ENCODE measurements at places on chromosomes 5 and 9.

- H3K4me1 ChIP-seq, result no peaks in the 10 kb centered on the region
- no peaks in the 10 kb centered on the region for H3K27me3 ChIP-seq
- no peak overlapping the region for H3K4me3 ChIP-seq
- H3K36me3 ChIP-seq, result no peaks in the 10 kb centered on the region
- DNase-seq, result no peak
- H3K27ac ChIP-seq, result no peak overlapping the region
These were observed 83.1 kb upstream of the LMNB1 start for GRCh38 chr5:126693806-126694205.

GRCh38 chr9:136410500-136411287, at the start of the genes ENTR1 and PMPCA:
TSS of gene ENTR1 (minus strand) at chr9:136410614. CDS start at chr9:136410397, 217 bp downstream.
TSS of gene PMPCA (plus strand) at chr9:136410658. CDS start at chr9:136410669, 11 bp downstream.
- DNase-seq, result peak; percentile 94
- peak within 1 kb of the TSS; percentile 99 for H3K4me3 ChIP-seq
- peaks cover 15% of the 10 kb centered on the region for H3K4me1 ChIP-seq
- H3K27me3 ChIP-seq, result no peaks in the 10 kb centered on the region

GRCh38 chr5:133957591-133957990, 10.8 kb downstream of the C5orf15 start:
- no peak overlapping the region for H3K27ac ChIP-seq
- no peaks in the 10 kb centered on the region for H3K4me1 ChIP-seq

DNA sequence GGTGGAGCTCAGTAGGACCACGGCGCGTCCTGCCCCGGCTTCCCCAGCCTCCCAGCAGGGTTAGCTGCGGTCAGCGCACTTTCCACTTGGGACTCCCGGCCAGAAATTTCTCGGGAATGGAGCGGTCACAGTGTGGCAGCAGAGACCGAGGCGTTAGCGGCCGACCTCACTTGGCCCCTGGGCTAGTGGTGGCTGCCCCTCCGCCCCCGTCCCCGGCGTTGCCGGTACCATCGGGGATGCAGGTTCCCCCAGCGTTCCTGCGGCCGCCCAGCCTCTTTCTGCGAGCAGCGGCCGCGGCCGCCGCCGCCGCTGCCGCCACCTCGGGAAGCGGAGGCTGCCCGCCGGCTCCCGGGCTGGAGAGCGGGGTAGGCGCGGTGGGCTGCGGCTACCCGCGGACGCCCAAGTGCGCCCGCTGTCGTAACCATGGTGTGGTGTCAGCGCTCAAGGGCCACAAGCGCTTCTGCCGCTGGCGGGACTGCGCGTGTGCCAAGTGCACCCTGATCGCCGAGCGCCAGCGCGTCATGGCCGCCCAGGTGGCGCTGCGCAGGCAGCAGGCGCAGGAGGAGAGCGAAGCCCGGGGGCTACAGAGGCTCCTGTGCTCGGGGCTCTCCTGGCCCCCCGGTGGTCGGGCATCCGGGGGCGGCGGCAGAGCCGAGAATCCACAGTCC, 460 bp downstream of the DMRTA1 start:
- no peak overlapping the region for H3K27ac ChIP-seq
- peak; percentile 70 for DNase-seq
- peak overlapping the region; percentile 68 for H3K4me3 ChIP-seq
- no peaks in the 10 kb centered on the region for H3K27me3 ChIP-seq
- no peaks in the 10 kb centered on the region for H3K4me1 ChIP-seq

DNA sequence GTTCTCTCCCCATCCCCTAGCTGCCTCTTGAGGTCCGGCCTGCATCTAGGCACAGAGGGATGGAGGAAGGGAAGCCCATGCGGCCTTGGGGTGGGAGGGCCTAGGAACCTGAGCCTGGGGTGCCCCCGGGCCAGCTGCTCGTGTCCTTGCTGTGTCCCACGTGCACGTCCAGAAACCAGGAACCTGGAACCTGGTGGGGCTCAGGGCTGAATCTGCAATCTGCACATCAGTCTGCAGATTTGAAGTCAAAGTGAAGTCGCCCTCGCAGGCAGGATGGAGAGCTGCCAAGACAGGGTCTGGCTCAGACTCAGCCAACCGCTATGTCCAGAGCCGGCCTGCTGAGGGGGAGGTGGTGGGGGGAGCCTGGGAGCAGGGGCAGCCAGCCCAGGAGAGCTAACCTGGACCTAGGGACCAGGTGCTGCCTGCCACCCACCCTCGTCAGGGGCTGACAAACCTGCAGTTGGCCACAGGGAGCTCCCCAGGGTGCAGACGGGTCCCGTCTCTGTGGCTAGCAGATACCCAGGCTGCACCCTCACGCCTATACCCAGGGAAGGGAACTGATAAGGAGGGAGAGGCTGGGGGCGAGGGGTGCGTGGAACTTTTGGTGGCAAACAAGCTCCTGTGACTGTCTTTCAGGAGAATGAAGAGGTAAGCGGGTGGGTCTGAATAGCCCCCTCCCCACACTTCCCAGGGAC, 103.5 kb upstream of the SIMC1 start:
- no peaks in the 10 kb centered on the region for H3K27me3 ChIP-seq
- no peak overlapping the region for H3K4me3 ChIP-seq
- H3K27ac ChIP-seq, result no peak overlapping the region
- peaks cover 21% of the 10 kb centered on the region for H3K4me1 ChIP-seq
- DNase-seq, result peak; percentile 61

- no peaks in the 10 kb centered on the region for H3K36me3 ChIP-seq
- peaks cover 36% of the 10 kb centered on the region for H3K4me1 ChIP-seq
- peak overlapping the region; percentile 58 for H3K4me3 ChIP-seq
- no peaks in the 10 kb centered on the region for H3K27me3 ChIP-seq
- H3K27ac ChIP-seq, result peak overlapping the region; percentile 80
- no peak for DNase-seq
These were observed 1.4 kb downstream of the SUSD3 start for GRCh38 chr9:93059715-93060578.

DNA sequence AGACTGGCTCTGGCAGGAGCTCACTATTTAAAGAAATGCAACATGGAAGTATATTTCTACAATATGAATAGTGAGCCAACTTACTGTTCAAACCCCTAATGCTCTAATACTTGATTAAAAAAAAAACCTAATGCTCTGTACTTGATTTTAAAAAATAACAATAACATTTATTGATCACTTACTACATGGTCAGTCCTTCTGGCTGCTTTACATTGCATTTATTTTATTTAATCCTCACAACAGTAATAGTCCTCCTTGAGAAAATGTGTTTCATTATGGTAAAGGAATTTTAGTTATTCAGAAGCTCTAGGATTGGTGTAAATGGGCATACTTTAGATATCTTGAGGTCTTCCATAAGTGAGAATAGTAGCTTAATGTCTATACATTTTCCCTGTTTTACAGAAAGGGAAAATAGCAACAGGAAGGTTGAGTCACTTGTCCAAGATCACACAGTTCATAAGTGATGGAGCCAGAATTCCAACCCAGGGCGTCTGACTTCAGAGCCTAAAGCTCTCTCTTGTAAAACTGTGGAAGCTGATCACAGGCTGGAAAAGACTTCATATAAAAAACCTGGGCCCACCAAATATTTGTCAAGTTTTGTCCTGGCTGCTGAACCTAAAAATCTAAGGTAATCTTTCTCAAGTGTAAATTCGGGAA, 1.0 kb downstream of the STARD4 start:
- H3K4me3 ChIP-seq, result peak overlapping the region; percentile 74
- DNase-seq, result no peak
- H3K36me3 ChIP-seq, result no peaks in the 10 kb centered on the region
- no peaks in the 10 kb centered on the region for H3K27me3 ChIP-seq
- no peaks in the 10 kb centered on the region for H3K4me1 ChIP-seq

DNA sequence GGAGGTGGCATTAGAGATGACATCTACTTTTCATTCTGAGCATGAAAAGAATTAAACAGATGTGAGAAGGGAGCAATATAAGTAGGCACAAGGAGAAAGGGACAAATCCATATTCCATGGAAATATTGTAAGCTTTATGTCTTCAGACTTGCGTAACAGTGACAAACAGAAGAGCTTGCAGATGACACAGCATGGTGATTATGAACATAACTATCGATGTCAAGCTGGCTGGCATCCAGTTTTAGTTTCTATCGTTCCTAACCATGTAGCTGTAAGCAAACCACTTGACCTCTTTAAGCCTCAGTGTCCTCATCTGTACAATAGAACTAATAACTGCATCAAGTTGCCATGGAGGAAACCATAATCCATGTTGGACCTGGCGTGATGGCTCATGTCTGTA, 246.7 kb upstream of the ADRA1B start:
- DNase-seq, result no peak
- no peaks in the 10 kb centered on the region for H3K27me3 ChIP-seq
- H3K36me3 ChIP-seq, result no peaks in the 10 kb centered on the region

- no peak overlapping the region for H3K27ac ChIP-seq
- H3K4me1 ChIP-seq, result no peaks in the 10 kb centered on the region
- H3K27me3 ChIP-seq, result no peaks in the 10 kb centered on the region
- H3K36me3 ChIP-seq, result no peaks in the 10 kb centered on the region
These were observed 512.9 kb downstream of the HINT1 start for GRCh38 chr5:130652176-130652575.

DNA sequence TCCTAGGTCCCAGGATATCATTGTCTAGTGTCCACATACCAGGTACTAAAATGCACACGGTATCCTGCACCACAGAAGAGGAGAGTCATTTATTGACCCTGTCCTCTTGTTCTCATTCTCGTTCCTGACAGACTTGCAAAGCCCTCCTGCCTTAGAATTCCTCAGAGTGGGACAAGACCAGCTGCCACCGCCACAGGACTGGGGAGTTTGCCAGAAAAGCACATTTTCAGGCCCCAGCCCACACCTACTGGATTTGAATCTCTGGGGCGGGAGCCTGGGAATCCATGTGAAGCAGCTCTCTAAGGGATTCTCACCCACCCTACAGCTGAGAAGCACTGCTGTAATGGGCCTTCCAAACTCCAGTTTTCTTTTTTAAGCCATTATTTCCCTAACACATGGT, 68.0 kb upstream of the FANCC start:
- no peaks in the 10 kb centered on the region for H3K27me3 ChIP-seq
- DNase-seq, result no peak
- no peaks in the 10 kb centered on the region for H3K36me3 ChIP-seq
- no peak overlapping the region for H3K27ac ChIP-seq
- no peak overlapping the region for H3K4me3 ChIP-seq

- DNase-seq, result no peak
- H3K4me1 ChIP-seq, result no peaks in the 10 kb centered on the region
- H3K27ac ChIP-seq, result no peak overlapping the region
- H3K36me3 ChIP-seq, result no peaks in the 10 kb centered on the region
- no peaks in the 10 kb centered on the region for H3K27me3 ChIP-seq
These were observed 72.2 kb downstream of the HSD17B4 start for GRCh38 chr5:119524485-119524884.

- no peaks in the 10 kb centered on the region for H3K4me1 ChIP-seq
- no peaks in the 10 kb centered on the region for H3K36me3 ChIP-seq
- no peak overlapping the region for H3K27ac ChIP-seq
- no peak overlapping the region for H3K4me3 ChIP-seq
These were observed 687.1 kb downstream of the TLE1 start for GRCh38 chr9:81002242-81002641.

DNA sequence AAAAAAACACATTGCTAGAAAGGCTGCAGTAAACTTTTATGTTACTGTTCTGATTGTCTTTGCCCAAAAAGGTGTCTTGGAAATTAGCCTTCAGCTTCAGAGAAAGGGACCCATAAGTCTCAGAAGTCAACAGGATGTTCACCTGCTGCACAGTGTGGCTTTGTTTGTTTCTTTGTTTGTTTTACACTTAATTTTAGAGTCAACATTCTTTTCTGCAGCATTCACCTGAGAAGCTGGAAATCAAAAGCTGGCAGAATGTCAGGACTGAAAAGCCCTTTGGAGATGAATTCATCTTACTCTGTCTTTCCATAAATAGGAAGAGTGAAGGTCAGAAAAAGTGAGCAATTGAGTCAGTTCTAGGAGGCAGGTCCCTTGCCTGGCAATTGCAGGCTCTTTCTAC, 170.0 kb downstream of the PAPPA start:
- H3K4me1 ChIP-seq, result peaks cover 43% of the 10 kb centered on the region
- no peak for DNase-seq
- no peaks in the 10 kb centered on the region for H3K36me3 ChIP-seq
- H3K4me3 ChIP-seq, result no peak overlapping the region
- H3K27me3 ChIP-seq, result no peaks in the 10 kb centered on the region
- no peak overlapping the region for H3K27ac ChIP-seq

GRCh38 chr5:169029037-169029436, 271.9 kb downstream of the SLIT3 start:
- DNase-seq, result no peak
- no peak overlapping the region for H3K27ac ChIP-seq
- no peak overlapping the region for H3K4me3 ChIP-seq
- no peaks in the 10 kb centered on the region for H3K27me3 ChIP-seq
- no peaks in the 10 kb centered on the region for H3K4me1 ChIP-seq

DNA sequence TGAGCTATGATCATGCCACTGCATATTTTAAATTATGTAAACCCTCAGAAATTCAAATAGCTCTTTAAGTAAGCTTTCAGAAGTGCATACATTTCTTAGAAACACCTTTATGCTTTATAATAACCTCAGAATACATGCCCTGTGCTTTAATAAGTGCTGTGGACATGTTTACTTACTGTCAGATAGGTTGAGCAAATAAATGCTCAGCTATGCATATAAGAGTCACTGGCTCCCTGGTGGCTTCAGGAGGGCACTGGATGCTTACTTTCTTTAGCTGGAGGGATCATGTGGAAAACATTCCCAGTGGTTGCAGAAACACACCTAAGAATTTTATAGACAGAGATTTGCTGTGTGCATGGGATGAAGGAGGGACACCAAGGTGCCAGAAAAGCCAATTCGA, 74.4 kb downstream of the PDE6A start:
- no peaks in the 10 kb centered on the region for H3K36me3 ChIP-seq
- peaks cover 12% of the 10 kb centered on the region for H3K4me1 ChIP-seq
- DNase-seq, result no peak

DNA sequence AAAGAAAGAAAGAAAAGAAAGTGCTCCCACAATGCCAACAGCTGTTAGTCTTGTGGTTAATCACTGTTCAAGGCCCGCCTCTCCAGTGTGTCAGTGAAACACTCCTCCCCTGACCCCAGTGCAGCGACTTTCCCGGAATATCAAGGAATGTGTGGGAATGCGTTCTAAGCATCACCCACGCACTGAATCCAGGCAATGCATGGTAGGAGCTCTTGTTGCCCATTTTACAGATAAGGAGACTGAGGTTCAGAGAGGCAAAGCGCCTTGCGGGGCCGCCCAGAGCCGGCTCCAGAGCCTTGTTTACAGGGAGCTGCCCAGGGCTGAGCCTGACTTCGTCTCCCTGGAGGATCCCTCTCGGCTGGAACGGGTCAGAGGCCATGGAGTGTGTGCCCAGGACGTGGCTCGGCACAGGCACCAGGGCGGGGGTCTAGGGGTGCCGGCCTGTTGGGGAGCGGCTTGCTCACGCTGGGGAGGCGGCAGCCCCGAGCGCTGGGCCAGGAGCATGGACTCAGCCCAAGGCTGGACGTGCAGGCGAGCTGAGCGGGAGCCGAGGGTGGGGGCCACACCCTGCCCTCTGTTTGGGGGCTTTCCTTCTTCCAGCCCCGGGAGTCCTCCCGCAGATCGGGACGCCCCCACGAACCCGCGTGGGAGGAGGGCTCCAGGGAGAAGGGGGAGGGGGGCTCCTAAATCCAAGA, 823 bp downstream of the ST6GALNAC6 start:
- H3K27ac ChIP-seq, result peak overlapping the region; percentile 94
- H3K27me3 ChIP-seq, result no peaks in the 10 kb centered on the region
- H3K4me1 ChIP-seq, result peaks cover 34% of the 10 kb centered on the region
- H3K36me3 ChIP-seq, result no peaks in the 10 kb centered on the region
- DNase-seq, result peak; percentile 80
